Stimulated activated CD4-positive, alpha-beta T cell treated with anti-CD3 and anti-CD28 coated beads, Interleukin-1b, Interleukin-23, amount 100 ng/mL, for 48 hours (primary cell): ENCODE measurements at places on chromosomes 3 and 15.
A peak's percentile ranks its signal among the peaks of the same experiment; 100 is the strongest.

DNA sequence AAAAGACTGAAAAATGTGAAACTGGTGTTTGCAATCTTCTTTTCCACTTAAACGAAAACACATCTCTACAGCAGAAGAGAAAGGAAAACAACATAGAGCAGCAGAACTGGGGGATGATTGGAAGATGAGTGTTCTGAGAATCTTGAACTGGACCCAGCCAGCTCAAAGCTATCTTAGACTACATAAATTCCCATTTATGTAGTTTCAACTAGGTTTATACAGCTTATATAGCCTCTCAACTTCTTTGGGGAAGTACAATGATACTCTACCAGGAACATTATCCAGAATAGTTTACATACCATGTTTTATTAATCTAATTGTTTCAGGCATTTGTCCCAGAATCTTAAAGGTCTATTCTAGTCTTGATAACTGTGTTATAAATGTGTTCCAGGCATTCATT, 658.2 kb upstream of the LMCD1 start:
- no peak for DNase-seq

GRCh38 chr3:82186017-82186416, 424.6 kb upstream of the GBE1 start:
- no peak for DNase-seq

DNA sequence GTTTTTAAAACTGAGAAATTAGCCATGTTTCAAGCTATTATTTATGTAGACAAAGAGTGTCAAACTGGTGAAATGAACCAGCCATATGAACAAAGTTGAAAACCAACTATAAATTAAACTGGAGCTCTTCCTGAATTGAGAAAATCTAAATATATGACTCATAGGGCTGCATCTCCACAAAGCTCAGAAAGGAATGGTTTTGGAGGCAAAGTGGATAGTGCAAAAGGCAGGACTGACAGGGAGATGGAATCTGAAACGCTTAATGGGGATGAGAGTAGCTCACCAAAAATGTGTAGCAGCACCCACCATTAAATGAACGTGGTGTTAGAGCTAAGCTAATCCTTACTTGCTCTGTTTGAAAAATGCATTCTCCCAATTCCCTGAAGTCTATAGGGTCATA, 1066.0 kb downstream of the AGBL1 start:
- no peak for DNase-seq

DNA sequence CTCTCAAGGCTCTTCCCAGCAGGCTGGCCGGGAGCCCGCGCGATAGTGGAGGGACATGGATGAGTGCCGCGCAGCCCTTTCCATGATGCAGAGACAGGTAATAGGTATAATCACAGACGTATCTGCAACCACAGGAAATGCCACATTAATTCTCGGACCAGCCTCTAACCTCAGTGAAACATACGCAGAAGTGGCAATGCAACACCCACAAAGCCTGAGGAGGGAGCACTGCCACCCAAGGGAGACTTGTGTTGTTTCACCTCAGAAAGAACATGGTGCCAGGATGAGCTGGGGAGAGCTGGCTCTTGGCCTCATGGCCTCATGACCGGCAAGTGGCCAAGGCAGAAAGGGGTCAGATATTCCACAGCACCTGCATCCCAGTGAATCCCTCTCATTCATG, 39.0 kb downstream of the PGPEP1L start:
- no peak for DNase-seq

DNA sequence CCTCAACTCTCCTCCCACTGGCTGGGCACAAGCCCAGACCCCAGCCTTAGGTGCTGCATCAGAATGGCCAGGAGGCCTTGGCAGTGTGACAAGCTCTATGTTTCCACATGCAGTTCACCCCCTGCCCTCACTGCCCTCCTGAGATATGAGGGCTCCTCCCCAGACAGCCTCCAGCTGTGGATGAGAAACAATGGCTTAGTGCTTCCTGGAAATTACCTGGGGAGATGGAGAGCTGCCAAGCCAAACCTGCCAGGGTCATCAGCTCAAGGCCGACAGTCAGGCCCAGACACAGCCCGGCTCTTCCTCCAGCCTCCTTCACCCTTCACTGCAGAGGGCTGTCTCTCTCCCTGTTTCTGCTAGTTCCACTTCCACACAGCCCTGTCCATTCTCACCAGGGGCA, 76.3 kb downstream of the MYLK start:
- DNase-seq: no peak

DNA sequence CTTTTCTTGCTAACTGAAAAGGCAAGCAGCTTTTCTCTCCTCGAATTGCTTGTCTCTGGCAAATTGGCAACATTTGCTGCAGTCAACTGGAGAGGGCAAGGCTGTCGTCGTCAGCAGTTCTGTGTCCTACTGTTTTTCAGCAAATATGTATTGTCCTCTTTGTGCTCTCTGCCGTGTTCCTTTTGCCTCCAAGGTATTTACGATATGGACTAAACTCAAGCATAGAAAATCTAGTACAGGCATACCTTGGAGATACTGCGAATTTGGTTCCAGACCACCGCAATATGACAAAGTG, 558 bp upstream of the SLC30A4 start:
- no peak for DNase-seq

GRCh38 chr3:72223116-72223515, 438.2 kb upstream of the PROK2 start:
- no peak for DNase-seq

GRCh38 chr15:66722757-66723540, 20.9 kb downstream of the SMAD6 start:
- no peak for DNase-seq

- no peak for DNase-seq
Measured at GRCh38 chr3:188689101-188689574, 482.6 kb upstream of the TPRG1 start.

DNA sequence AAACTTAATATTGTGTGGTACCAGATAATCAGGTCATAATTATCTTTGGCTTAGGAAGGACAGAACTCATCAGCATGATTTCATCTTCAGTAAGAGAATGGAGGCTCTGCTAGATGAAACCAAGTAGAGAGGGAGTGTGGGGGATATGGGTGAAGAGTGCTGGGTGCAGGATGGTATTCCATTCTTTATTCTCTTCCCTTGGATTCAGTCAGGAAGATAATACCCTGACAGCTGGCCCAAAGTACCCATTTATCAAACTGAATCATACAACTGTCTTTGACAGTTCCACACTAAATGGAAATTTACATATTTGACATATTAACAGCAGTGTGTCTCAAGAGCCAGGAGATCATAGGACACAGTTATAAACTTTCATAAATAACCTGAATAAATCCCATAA, 44.7 kb downstream of the GOLIM4 start:
- no peak for DNase-seq

DNA sequence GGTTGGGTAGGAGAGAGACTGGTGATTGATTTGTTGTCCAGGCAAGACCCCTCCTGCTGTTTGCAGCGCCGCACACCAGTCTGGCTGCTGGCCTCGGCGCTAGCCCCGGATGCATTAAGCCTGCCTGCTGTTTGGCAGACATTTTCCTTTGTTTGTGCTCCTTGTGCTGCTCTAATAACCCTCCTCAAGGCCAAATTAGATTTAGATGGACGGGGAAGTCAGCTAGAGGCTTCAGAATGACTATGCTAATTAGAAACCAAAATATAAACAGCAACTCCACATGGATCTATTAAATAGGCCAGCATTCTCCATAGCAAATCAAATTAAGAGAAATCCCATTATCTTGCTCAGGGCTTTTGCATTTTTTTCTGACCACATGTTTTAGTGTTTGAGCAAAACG, 445.2 kb downstream of the SQOR start:
- DNase-seq: no peak

- no peak for DNase-seq
Measured at GRCh38 chr3:94156626-94157025, 93.8 kb downstream of the NSUN3 start.

GRCh38 chr3:150184426-150185071, 213.9 kb upstream of the PFN2 start:
- DNase-seq: no peak

GRCh38 chr3:5796541-5796940, 609.0 kb downstream of the EDEM1 start:
- no peak for DNase-seq

DNA sequence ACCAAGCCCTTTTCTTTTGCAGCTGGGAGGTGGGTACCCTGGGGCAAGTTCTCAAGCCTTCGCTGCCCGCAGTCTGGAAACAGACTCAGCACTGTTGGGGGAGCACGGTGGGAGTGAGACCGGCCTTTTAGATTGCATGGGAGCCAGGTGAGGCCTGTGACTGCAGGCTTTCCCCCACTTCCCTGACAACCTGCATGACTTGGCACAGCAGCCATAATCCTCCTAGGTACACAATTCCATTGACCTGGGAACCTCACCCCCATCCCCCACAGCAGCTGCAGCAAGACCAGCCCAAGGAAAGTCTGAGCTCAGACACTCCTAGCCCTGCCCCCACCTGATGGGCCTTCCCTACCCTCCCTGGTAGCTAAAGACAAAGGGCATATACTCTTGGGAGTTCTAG, 52.2 kb upstream of the CCDC80 start:
- DNase-seq: no peak

GRCh38 chr3:113287803-113288648, 76.7 kb downstream of the BOC start:
- peak; percentile 16 for DNase-seq

- DNase-seq: no peak
Measured at GRCh38 chr3:55828712-55829111, 341.6 kb upstream of the WNT5A start.

GRCh38 chr3:195788711-195789581, 22.8 kb downstream of the MUC4 start:
- no peak for DNase-seq

- DNase-seq: no peak
Measured at GRCh38 chr3:53802256-53802880, 43.9 kb downstream of the CHDH start.

- no peak for DNase-seq
Measured at GRCh38 chr3:122957707-122958689, 69.6 kb downstream of the SEMA5B start.

GRCh38 chr3:179842061-179842460, 189.2 kb downstream of the USP13 start:
- DNase-seq: no peak

- DNase-seq: no peak
Measured at GRCh38 chr3:178960181-178960580, 111.4 kb downstream of the ZMAT3 start.

DNA sequence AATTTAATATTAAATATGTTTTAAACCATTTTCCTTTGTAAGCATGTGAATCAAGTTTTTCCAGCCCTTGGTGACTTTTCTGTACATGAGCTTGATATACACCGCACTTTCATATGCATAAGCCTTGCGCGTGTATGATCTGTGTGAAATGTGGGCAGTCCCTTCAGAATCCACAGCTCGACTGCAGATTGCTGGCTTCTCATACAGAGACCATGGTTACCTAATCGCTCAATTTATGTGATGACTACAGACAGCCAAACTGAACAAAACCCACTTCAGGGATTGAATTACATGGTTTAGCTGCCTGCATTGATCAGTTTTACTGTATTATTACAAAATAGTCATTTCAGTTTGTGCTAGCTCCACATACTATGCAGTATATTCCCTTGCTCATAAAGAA, 212.3 kb upstream of the NECTIN3 start:
- DNase-seq: no peak

DNA sequence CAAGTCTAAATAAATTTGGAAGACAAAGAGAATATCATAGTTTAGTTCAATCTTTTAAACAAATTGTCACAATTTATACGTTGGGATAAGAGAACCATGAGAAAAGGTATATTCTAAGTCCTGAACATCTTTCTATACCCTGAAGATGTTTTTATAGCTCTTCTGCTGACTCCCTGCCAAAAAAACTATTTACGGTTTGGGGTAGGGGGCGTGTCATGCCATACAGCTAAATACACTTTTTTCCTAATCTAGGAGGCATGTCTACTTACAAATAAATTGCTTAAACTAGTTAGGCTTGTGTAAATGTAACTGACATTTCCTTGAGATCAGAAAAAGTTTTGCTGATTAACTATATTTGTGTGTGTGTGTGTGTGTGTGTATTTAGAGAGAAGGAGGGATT, 163.3 kb downstream of the PGPEP1L start:
- no peak for DNase-seq

DNA sequence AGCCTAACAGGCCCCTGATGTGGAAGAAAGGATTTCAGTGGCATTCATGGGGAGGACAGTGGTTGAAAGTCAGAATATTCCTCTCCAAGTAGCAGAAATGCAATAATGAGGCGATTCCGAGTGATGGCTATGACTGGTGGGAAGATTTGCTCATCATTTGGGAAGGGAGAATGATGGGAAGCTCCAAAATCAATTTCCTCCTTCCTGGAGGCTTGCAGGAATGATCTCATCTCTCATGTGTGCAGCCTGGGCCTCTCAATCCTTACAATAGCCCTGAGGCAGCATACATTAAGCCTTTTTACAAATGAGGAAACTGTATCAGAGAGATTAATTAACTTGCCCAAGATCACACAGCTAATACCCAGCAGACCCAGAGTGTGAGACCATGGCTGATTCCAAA, 58.7 kb downstream of the BOC start:
- DNase-seq: no peak

DNA sequence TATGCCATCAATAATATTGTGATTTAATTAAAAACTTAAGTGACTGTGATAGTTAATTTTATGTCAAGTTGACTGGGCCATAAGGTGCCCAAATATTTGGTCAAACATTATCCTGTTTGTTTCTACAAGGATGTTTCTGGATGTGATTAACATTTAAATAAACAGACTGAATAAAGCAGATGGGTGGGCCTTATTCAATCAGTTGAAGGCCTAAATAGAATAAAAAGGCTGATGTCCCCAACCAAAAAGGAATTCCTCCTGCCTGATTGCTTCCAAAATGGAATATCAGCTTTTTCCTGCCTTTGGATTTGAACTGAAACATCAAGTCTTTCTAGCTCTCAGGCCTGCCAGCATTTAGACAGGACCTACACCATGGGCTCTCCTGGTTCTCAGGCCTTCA, 961.7 kb downstream of the NTRK3 start:
- DNase-seq: no peak

- no peak for DNase-seq
Measured at GRCh38 chr3:46095307-46095706, 68.0 kb upstream of the XCR1 start.
